ENCODE measurements at places on chromosomes 12 and 14.

GRCh38 chr12:11642785-11643184 is 6.7 kb upstream of the ETV6 start:
- DNase-seq = no peak

- DNase-seq = no peak
Observed at GRCh38 chr14:89258728-89259273, 158.2 kb downstream of the FOXN3 start.

- DNase-seq = no peak
Observed at GRCh38 chr14:54706769-54707168, 139.8 kb downstream of the SAMD4A start.

DNA sequence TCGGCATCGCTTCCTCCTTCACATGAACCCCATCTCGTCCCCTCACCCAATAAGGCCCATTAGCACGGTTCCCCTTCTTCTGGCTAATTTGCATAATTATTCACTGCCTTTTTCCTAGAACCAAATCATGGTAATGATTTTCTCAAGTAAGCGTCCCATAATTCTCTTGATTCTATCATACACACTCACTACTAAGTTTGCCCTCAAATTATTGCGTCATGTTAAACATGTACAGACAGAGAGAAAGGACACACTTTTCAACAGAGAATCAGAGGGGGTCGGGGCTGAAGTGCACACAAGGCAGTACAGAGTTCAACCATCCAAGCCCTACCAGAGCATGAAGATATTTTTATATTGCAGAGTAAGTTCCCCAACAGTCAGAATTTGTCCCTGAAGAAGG is 256.6 kb downstream of the FOXN3 start:
- DNase-seq = no peak

DNA sequence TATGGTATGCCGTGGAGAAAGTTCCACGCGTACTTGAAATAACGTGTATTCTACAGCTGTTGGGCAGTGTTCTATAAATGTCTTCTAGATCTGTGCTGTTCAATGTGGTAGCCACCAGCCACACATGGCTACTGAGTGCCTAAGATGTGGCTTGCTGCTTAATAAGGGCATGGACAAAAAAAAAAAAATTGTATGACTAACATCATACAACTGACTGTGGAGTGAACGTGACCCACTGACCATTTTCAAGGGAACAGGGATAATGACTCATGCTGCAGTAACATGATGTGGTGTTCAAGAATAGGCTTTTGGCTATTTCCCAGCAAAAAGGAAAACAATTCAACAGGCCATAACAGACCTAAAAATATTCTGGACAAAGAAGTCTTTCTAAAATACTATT is 13.0 kb downstream of the ATG14 start:
- no peak for DNase-seq

- DNase-seq = no peak
Observed at GRCh38 chr12:131371401-131372170, 339.3 kb upstream of the SFSWAP start.

GRCh38 chr12:64716371-64716770 is 42.8 kb downstream of the GNS start:
- no peak for DNase-seq

DNA sequence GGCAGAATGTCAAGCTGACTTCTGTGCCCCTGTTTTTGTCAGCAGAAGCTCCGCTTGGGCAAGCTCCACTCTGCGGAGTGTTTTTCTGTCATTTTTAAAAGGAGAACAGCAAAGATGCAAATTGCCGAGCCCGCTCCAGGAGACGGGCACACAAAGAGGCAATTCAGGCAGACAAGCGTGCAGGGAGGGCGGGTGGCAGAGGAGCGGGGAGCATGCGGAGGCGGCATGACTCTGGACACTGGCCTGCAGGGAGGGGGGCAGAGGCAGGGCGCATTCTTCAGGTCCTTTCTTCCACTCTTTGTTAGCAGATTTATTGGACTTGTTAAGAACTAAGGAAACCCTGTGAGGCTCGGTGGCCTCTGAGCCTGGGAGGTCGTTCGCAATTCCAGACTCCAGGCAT is 187.3 kb upstream of the RMST start:
- no peak for DNase-seq

- DNase-seq = no peak
Observed at GRCh38 chr12:54053751-54054741, at the start of gene HOXC4. TSS of gene HOXC4 (plus strand) at chr12:54053835. CDS start at chr12:54053923, 88 bp downstream.

- no peak for DNase-seq
Observed at GRCh38 chr12:24854908-24855307, 94.0 kb downstream of the BCAT1 start.

GRCh38 chr12:14129611-14130195 is 148.3 kb upstream of the GRIN2B start:
- DNase-seq = no peak

GRCh38 chr12:45974171-45974719 is 16.1 kb downstream of the SCAF11 start:
- DNase-seq = no peak

Measured in stimulated activated CD4-positive, alpha-beta T cell treated with anti-CD3 and anti-CD28 coated beads, TNF-alpha, amount 100 ng/mL, for 1 hour (primary cell).